T-cell (primary cell): ENCODE measurements at places on chromosomes 4 and X.

- no peak overlapping the region for H3K27ac ChIP-seq
- DNase-seq: no peak
- no peaks in the 10 kb centered on the region for H3K36me3 ChIP-seq
- no peaks in the 10 kb centered on the region for H3K27me3 ChIP-seq
Measured at GRCh38 chr4:122476126-122476525, 19.6 kb upstream of the IL2 start.

GRCh38 chr4:133151691-133152329, 2.7 kb downstream of the PCDH10 start:
- peaks cover 21% of the 10 kb centered on the region for H3K27me3 ChIP-seq
- no peak for DNase-seq
- H3K27ac ChIP-seq: no peak overlapping the region
- H3K4me1 ChIP-seq: peaks cover 14% of the 10 kb centered on the region
- no peaks in the 10 kb centered on the region for H3K36me3 ChIP-seq
- H3K4me3 ChIP-seq: no peak overlapping the region

GRCh38 chr4:168200685-168201084, 108.3 kb downstream of the ANXA10 start:
- H3K36me3 ChIP-seq: no peaks in the 10 kb centered on the region
- H3K27me3 ChIP-seq: no peaks in the 10 kb centered on the region
- no peaks in the 10 kb centered on the region for H3K4me1 ChIP-seq
- H3K4me3 ChIP-seq: no peak overlapping the region
- no peak overlapping the region for H3K27ac ChIP-seq

DNA sequence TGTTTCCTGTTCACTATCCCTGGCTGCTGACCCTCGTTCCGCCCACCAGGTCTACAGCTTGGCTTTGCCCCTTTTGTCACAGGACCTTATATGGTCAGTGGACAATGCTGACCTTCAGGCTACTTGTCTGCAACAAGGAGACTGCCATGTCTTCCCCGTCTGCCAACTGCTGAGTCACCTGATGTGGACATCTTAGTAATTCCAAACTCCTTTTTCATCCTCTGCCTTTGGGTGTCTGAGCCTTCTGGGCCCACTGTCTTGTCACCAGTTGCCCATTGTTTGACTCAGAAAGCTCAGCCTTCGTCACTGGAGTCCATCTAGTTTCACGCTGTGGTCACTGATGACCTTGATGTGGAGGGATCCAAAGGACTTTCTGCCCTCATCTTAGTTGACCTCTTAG, 30.2 kb downstream of the GPRIN3 start:
- H3K27ac ChIP-seq: no peak overlapping the region
- H3K27me3 ChIP-seq: no peaks in the 10 kb centered on the region
- DNase-seq: no peak
- H3K4me3 ChIP-seq: no peak overlapping the region
- peaks cover 8% of the 10 kb centered on the region for H3K36me3 ChIP-seq

- no peaks in the 10 kb centered on the region for H3K27me3 ChIP-seq
- DNase-seq: no peak
- H3K4me1 ChIP-seq: no peaks in the 10 kb centered on the region
- H3K4me3 ChIP-seq: no peak overlapping the region
Measured at GRCh38 chr4:123484291-123484926, 87.8 kb downstream of the SPRY1 start.

DNA sequence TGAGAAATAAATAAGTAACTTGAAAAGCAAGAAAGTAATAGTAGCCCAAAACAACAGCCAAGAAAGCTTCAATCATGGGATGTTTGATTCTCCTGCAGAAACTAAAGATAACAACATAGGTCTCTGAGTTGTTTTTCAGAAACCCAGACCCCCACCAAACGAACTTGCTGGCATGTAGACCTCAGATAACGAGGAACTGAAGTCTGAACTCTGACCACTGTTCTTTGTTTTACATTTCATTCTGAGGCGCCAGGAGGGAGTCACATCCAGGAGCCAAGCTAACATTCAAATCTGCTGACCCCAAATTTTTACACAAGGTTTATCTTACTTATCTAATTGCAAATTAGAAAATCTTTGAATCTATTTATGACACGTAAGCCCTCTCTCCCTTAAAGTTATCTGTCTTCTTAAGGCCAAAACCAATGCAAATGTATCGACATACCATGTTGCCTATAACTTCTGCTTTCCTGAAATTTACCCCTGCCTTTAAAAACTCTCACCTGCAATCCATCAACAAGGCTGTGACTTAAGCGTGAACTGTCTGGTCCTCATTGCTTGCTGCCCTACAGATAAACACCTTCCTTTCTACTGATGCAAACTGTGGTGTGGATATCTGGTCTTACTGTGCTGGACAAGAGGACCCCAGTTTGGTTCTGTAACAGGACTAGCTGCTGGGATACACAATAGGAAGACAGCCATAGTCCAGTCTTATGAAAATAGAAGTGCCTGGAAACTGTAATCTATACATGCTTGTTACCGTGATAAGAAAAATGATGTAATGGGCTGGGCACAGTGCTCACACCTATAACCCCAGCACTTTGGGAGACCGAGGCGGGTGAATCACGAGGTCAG, 37.5 kb upstream of the NEIL3 start:
- H3K27ac ChIP-seq: no peak overlapping the region
- H3K36me3 ChIP-seq: no peaks in the 10 kb centered on the region
- DNase-seq: no peak
- H3K4me1 ChIP-seq: no peaks in the 10 kb centered on the region
- H3K27me3 ChIP-seq: peaks cover 3% of the 10 kb centered on the region

DNA sequence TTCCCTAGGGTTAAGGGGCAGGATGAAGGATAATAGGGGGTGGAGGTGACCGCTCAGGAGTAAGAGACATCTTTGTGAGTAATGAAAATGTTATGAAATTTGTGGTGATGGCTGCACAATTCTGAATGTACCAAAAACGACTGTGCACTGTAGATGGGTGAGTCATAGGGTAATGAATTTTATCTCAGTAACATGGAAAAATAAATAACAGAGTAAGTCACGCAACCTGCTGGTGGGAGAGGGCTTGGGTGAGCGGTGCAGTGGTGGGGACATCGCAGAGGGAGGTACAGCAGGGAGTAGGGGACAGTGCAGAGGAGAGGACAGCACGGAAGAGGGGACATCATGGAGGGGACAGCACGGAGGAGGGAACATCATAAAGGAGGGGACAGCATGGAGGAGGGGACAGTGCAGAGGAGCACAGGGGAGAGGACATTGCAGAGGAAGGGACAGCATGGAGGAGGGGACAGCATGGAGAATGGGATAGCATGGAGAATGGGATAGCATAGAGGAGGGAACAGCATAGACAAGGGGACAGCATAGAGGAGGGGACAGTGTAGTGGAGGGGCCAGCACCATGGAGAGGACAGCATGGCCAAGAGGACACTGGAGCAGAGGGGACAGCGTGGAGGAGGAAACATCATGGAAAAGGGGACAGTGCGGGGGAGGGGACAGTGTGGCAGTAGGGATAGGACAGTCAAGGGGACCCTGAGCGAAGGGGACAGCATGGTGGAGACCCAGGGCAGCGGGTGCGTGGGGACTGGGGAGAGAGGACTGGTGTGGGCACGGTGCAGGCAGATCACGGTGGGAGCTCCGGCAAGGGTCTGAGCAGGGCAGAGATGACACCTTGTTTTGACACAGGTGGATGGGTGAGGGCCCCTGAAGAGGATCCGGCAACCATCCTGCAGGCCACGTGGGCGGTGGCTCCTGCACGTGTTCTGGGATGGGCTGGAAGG, 68.5 kb upstream of the MXD4 start:
- H3K27ac ChIP-seq: no peak overlapping the region
- no peaks in the 10 kb centered on the region for H3K36me3 ChIP-seq
- H3K4me3 ChIP-seq: no peak overlapping the region
- no peak for DNase-seq
- no peaks in the 10 kb centered on the region for H3K27me3 ChIP-seq
